Motor neuron (in vitro differentiated cells): ENCODE measurements at places on chromosomes 2 and 18. TPM values are rescaled to one million over a fixed set of nuclear protein-coding genes. Genes with fewer than 3 reads are reported as not detected.

Gene GTF2A1L
- total RNA-seq = 0.27 and 0.63 TPM in 2 replicates

Gene SLC23A3
- total RNA-seq = 0.13 and 0.14 TPM in 2 replicates

Gene MAP2
- total RNA-seq = 392 and 431 TPM in 2 replicates

DNA sequence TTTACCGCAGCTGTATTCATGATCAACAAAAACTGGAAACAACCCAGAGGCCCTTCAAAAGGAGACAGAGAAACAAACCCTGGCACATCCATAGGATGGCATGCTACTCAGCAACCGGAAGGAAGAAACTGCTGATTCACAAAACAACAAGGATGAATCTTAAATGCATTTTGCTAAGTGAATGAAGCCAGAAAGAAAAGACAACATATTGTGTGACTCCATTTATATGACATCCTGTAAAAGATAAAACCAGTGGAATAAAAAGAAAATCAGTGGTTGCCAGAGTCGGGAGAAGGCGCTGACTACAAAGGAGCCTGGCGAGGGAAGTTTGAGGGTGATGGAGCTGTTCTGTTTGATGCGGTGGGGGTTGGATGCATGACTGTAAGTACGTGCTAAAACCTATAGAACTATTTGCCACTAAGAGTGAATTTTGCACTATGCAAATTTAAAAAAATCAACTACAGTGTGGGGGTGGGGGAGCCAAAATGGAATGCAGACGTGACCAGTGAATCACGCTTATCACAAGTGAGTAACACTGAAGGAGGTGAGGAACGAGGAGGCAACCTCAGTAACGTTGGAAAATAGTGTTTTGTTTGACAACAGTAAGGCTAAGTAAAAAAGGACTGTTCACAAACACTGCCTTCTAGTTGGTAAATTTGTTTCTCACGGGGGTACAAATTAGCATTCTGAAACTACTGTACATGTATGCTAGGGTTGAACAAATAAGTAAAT lies 108.9 kb downstream of the INHBB start:
- no peak for ATAC-seq

DNA sequence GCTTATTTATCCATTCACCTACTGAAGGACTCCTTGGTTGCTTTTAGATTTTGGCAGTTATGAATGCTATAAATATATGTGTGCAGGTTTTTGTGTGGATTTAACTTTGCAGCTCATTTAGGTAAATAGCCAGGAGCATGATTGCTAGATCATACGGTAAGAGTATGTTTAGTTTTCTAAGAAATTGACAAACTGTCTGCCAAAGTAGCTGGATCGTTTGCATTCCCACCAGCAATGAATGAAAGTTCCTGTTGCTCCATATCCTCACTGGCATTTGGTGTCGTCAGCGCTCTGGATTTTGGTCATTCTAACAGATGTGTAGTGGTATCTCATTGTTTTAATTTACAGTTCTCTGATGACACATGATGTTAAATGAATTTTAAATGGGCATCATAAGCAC lies 8.7 kb upstream of the DIPK1C start:
- no peak for ATAC-seq

DNA sequence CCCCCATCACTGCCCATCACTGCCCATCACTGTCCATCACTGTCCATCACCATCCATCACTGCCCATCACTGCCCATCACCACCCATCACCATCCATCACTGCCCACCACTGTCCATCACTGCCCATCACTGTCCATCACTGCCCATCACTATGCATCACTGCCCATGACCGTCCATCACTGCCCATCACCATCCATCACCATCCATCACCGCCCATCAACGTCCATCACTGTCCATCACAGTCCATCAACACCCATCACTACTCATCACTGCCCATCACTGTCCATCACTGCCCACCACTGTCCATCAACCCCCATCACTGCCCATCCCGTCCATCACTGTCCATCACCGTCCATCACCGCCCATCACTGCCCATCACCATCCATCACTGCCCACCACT lies 57.8 kb upstream of the OTOS start:
- ATAC-seq = no peak

- peak; percentile 71 for ATAC-seq
Measured at GRCh38 chr2:221285148-221285547, 287.0 kb downstream of the EPHA4 start.

DNA sequence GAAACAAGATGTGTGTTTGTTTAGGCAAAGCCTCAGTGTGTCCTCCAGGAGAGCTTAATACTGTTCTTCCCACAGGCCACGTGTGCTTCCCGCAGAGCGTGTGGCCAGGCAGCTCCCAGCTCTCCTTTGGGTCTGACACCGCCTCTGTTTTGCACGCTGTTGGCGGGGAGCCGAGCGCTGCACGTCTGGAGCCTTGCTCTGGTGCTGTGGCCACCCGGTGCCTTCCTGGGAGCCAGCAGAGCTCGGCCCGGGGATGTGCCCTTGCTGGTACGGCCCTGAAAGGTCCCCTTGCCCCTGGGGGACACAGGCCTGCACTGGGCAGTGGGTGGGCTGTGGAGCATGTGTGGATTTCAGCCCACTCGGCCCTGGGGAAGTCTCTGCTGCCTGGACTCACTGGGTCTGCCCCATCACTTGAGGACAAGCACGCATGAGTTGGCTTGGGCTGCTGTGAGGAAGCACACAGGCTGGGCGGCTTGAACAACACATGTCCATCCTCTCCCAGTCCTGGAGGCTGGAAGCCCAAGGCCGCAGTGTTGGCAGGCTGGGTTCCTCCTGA lies 160.7 kb upstream of the HDAC4 start:
- no peak for ATAC-seq

GRCh38 chr2:234495251-234496054 lies 1.4 kb downstream of the ARL4C start:
- no peak for ATAC-seq

- no peak for ATAC-seq
Measured at GRCh38 chr2:230589497-230590015, 123.1 kb upstream of the CAB39 start.

DNA sequence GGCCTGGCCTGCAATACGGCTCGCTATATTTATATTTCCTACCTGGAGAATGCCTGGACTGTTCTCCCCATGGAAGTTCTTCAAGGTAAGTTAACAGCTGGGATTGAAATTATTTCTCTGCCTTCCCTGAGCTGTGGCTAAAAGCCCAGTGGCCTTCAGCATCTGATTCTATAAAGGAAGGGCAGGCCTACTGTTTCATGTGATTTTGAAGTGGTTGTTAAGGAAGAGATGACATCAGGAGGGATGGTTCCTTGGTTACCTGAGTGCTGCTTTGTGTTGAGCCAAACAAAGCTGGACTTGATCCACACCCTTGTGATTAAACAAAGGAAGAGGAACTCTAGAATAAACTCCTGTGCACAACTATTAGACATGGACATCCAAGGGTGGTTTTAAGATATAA lies 61.6 kb downstream of the MFSD6 start:
- ATAC-seq = peak; percentile 77

DNA sequence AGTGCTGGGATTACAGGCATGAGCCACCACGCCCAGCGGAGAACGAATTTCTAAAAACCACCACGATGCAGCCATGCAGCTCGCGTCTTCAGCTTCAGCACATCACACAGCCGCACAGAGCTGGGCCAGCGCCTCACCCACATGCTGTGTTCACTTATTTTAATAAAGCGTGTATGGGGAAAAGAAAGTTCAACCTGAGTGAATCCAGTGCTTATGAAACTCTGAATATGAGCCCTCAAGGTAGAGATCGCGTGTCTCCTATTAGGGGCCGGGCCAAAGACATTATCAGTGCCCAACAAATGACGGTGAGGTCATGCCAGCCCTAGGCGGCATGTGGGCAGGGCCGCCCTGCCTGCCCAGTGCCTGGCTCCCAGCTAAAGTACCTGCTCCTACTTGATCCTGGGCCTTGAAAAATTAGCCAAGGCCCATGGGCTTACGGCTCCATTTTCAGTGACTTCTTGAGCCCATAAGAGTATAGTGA lies 44.3 kb downstream of the SPRED2 start:
- no peak for ATAC-seq

DNA sequence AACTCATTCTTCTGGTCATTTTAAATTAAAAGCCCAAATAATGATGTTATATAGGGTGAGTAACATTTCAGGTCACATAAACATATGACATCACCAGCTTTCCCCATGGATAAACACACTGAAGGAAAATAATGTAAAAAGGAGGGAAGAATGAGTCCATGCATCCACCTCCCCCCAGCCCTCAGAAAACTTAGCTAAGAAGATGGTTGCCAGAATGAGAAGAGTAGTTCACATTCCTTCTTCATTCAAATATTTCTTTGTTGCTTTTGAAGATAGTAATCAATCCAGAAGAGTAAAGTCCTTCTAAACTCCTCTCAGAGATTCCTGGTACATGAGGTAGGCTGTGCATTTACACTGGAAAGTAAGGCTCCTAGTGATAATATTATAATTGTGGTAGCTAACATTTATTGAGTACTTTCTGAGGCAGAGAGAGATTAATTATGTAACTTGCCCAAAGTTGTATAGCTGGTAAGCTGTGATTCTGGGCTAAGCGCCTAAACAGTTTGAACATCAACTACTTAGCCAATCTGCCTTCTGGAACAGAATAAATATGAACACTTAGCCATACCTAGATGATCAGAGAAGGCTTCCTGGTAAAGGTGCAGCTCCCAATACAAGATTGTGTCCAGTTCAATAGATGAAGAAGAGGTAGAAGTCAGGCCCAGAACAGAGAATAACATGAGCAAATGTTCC lies 256.7 kb upstream of the FN1 start:
- ATAC-seq = no peak

DNA sequence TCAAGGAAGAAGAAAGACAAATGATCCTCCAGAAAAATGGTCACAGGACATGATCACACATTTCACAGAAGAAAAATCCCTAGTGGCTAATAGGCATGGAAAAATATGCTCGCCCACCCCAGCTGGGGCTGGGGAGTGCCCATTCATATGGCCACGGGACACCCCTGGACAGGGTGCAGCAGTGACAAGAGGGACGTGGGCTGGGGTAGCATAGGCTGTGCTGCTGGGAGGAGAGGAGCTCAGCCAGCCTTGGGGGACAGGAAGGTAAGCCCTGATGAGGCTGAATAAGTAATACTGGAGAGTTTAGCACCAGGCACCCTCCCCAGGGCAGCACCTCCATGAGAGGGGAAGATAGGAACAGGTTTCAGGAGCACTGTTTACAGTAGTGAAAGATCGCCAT lies 254.9 kb upstream of the HS6ST1 start:
- ATAC-seq = no peak

DNA sequence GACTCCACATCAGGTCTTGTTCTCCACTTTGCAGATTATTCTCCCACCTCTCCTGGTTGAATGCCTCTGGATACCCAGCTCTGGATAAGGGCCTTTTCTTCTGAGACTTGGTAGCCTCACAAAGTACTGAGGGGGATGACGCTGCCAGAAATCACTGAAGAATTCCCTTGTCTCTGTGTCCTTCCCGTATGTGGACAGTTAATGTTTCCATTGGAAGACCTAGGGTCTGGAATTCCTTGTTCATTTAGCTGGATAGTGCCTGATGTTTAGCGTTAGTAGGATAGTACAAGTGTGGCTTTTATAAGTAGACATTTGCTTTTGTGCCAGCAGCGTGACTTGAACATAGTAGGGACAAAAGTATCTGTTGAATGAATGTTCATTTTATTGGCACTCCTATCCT lies 76.9 kb downstream of the CLHC1 start:
- ATAC-seq = no peak

DNA sequence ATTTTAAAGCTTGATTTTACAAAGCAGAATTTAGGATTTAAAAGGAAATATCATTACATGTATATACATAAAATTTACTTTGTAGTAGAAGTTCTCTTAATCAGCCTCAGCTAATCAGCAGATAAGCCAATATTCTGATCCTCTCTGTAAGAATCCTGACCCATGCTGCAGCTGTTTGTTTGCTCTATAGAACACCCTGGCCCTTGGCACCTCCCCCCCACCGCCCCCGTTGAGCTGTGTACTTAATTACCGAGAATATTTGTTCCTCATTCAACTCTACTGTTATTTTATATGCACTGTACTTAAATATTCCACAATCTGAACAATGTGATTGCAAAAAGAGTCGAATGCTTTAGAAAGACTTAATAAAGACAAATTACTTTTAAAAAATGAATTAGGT lies 98.0 kb downstream of the EVA1A start:
- ATAC-seq = no peak

DNA sequence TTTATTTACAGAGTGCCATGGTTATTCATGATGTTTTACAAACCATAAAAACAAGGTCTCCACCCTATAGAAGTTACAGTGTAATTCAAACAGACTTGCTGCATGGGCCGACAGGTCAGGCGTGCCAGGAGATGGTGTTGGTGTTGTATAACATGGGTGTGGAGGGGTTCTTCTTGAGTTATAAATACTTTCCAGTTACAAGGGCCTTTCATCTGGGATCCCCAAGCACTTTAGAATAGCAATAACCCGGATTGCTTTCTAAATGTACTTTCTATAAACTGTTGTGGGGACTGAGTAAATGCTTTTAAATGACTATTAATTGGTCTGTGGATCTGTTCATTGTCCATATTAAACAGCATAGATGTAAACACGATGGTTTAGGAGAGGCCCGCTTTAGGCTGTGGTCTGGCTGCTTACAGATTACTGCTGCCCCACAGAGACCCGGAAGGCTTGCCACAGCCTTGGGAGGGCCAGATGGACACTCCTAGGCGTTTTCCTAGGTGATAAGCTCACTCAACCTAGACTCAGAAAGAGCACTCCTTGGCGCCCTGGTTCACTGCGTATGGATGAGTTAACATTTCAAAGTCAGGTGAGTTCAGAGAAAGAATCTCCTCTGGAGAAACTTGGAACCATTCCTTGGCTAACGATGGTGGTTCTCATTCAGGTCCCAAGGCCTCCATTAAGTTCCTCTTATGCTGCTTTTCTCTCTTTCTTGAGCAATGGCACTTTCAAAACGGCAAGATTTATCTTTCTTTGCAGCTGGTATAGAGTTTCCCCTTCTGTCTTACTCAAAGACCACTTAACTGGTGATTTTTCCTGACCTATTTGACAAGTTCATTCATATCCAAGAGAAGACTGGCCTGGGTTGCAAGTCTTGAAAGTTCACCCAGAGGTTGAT lies 3.6 kb upstream of the KIAA2012 start:
- ATAC-seq = no peak

DNA sequence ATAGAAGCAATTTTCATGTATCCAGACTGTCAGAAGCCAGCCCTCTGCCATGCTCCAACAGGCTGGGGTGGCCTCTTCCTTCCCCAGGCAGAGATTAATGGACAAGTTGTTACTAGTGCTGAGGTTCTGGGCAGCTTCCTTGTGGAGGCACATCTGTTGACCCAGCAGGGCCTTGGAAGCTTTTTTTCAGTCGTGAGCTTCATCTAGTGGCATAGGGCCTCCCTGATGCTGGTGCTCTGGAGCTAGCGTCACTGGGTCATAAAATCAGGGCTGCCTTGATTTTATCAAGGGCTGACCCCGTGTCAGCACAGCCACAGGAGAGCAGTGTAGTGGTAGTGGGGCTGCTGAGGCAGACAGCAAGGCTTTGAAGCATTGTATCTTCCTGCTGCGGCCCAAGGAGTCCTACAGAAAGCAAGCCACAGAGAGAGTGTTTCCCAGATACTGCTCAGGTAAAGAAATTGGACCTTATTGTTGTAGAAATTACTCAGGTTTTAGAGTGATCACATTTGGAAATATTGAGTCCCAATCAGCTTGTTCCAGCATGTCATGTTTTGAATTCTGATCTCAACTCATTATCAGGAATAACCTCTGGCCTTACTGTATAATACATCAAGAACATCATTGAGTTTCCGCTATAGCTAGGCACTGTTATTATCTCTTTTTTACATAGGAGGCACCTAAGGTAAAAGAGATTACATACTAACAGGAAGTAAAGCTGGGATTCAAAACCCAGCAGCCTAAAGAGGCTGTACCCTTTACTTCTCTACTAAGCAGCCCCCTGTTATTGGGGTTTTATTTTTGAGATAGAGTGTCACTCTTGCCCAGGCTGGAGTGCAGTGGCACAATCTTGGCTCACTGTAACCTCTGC lies 92.3 kb upstream of the ALPP start:
- ATAC-seq = no peak
